Cardiac septum (tissue), 1 donor: ENCODE measurements at places on chromosomes 5 and 9. TPM values are rescaled to one million over a fixed set of nuclear protein-coding genes. Genes with fewer than 3 reads are reported as not detected.
A peak's percentile ranks its signal among the peaks of the same experiment; 100 is the strongest.

STPG3 gene
- not detected for total RNA-seq

- no peak for DNase-seq
Measured at GRCh38 chr5:104564530-104564929, 1001.9 kb upstream of the NUDT12 start.

DNA sequence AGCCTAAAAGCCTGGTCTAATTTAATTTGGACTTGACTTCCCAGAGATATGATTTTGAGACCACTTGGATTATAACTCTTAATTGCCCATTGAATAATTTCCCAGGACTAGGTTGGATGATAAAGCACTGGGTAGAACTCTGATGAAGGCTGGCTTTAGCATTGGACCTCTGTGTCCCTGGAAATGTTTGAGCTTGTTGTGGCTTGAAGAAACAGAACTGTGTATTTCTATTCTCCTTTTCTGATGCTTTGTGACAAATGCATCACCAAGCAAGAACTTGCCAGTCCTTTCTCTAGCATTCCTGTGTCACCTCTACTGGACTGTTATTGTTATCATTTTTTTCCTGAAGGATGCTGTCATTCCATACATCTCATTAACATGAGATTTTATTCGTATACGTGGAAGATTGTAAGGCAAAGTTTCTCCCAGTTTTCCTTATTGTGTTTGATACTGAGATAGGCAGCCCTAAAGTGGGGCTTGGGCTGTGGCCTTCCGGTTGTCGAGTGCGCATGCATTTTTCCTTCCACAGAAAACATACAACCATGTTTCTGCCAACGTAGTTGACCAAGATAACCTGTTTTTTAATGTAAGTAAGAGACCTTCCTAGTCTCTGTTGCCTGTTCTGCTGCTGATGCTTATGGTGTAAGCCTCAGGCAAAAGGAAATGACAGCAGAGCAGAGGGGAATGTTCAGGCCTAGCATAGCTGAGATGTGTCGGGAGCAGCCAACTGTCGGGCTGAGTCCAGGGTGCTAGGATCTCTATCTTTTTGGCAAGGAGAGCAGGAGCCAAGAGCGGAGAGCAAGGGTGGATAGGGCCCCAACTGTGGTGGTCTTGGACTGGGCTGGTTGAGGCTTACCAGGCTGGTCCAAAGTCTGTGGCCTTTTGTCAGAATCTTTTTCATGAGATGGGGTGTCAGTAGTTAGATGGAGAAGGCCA is 2.3 kb downstream of the NTRK2 start:
- DNase-seq: no peak

DNA sequence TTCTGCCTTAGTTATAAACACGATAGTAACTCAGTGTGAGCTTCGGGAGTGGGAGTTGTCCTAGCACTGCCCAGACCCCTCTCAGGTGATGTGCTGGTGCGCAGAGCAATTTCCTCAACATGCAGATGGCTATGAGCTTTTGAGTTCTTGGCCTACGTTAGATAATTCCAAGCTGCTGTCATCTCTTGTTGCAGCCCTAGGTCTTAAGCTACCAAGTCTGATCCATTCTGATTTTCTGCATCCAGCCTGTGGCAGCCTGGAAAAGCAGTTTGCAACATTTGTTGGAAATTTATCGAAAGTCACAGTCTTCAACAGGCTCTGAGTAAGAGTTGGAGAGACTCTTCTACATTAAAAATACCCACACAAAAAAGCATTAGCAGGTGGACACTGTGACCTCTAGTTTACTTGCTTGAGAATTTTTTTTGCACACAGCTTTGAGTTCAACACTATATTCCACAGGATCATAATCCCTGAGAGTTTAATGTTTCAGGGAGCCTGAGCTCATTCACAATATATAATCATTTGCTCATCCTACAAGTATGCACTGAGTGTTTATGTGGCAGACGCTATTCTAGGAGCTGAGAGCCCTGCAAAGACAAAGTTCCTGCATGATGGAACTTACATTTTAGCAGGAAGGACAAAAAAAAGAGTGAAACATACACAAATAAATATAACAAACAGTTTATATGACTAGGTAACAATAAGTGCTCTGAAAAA is 91.6 kb downstream of the UBE2QL1 start:
- no peak for DNase-seq

CCNI2 gene
- not detected for total RNA-seq

DNA sequence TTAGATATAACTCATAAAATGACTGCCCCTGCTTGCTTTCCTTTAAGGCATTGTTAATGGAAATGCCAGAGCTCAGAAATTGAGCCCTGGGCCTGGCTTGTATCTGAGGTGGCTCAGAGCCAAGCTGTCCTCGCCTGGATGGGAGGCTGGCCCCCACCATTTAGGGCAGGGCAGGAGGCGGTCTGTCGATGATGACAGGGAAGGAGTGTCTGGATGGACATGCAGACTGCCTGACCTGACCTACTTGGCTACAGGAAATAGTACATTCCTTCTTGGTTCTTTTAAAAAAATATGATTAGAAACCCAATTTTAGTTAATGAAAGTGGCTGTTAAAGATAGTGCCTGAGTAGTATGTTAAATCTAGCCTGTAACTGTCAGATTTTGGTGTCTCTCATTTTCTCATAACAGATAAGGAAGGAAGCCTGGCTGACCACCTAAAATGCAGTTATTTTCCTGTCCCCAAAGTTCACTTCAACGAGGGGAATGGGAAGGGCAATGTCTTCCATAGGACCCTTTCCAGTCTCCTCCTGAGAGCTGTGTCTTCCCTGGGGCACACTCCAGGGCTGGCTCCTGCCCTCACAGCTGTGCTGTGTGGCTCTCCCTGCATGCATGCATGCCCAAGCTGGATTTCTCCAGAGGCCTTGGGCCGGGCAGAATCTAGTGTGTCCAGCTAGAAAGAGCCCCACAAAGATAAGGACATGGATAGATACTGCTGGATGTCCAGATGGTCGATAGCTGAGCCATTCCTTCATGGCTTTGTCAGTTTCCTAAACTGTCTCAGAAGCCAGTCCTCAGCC is 42.3 kb downstream of the MACROH2A1 start:
- peak; percentile 90 for DNase-seq

MSH3 gene
- 9.4 TPM for total RNA-seq

GRCh38 chr9:87497080-87497603 is 525 bp upstream of the DAPK1 start:
- no peak for DNase-seq

PGM5 gene
- 191 TPM for total RNA-seq

PCDHGA12 gene
- 10.3 TPM for total RNA-seq

GRCh38 chr5:132506094-132506692 is 15.6 kb upstream of the IRF1 start:
- no peak for DNase-seq

- no peak for DNase-seq
Measured at GRCh38 chr5:158351485-158352125, 492.7 kb upstream of the CLINT1 start.

IFNA1 gene
- total RNA-seq: not detected

GRCh38 chr9:100167915-100168654 is 69.0 kb downstream of the INVS start:
- no peak for DNase-seq

GRCh38 chr9:326667-327066 is 112.0 kb downstream of the DOCK8 start:
- DNase-seq: no peak

PPP3R2 gene
- not detected for total RNA-seq

- no peak for DNase-seq
Measured at GRCh38 chr9:128845186-128845931, 15.8 kb upstream of the SPOUT1 start.

DNA sequence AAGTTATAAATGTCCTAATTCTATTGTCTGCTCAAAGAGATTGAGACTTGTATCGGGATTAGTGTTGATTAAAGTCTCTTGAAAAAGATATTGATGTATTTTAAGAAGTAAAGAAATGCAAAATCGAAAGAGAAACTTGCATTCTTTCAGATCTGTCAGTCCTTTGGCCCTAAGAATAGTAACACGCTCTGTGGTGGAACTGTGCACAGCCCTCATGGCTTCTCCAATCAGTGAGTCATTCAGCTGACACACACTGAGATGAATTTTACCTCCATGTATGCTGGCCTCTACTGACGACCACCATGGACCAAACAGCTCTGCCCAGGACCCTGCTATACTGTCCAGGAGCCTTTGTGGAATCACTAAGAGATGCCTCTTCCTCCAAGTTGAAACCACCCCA is 232.4 kb downstream of the ESM1 start:
- no peak for DNase-seq

- no peak for DNase-seq
Measured at GRCh38 chr5:93748875-93749397, 7.5 kb upstream of the POU5F2 start.
